Aorta (tissue), 5 donors: ENCODE measurements at places on chromosomes 3 and 15. TPM values are rescaled to one million over a fixed set of nuclear protein-coding genes. Genes with fewer than 3 reads are reported as not detected.
A peak's percentile ranks its signal among the peaks of the same experiment; 100 is the strongest.

GRCh38 chr3:127042634-127043033 lies 59.7 kb downstream of the PLXNA1 start:
- DNase-seq: peak; percentile 40
- H3K27ac ChIP-seq: no peak overlapping the region
- no peaks in the 10 kb centered on the region for H3K36me3 ChIP-seq

GRCh38 chr15:95327661-95328060 lies 1002.8 kb upstream of the NR2F2 start:
- no peak for DNase-seq
- no peaks in the 10 kb centered on the region for H3K36me3 ChIP-seq
- no peak overlapping the region for H3K4me3 ChIP-seq
- no peak overlapping the region for H3K27ac ChIP-seq
- peaks cover 3% of the 10 kb centered on the region for H3K4me1 ChIP-seq

DNA sequence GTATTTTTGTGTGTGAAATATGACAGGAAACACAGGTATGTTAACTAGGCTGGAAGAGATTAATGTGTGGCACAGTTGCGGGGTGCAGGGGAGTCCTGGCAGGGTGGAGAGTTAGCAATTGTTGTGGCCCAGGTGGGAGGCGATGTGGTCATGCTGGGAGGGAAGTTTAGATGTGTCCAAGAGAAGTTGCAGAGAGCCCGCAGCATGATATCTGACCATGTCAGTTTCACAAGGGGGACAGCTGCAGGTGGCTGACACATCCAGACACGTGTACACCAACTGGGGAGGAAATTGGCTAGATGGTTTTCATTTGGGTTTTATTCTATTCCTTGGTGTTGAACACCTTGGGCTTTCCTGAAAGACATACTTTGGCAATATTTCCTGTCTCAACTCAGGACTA lies 172.8 kb upstream of the RGMA start:
- DNase-seq: no peak
- no peak overlapping the region for H3K27ac ChIP-seq
- no peaks in the 10 kb centered on the region for H3K4me1 ChIP-seq
- no peak overlapping the region for H3K4me3 ChIP-seq
- no peaks in the 10 kb centered on the region for H3K27me3 ChIP-seq

GRCh38 chr3:14265246-14265962 lies 86.8 kb downstream of the LSM3 start:
- H3K36me3 ChIP-seq: no peaks in the 10 kb centered on the region
- H3K27me3 ChIP-seq: no peaks in the 10 kb centered on the region
- no peak overlapping the region for H3K27ac ChIP-seq
- H3K4me3 ChIP-seq: no peak overlapping the region
- no peaks in the 10 kb centered on the region for H3K4me1 ChIP-seq
- DNase-seq: peak; percentile 59

- no peaks in the 10 kb centered on the region for H3K4me1 ChIP-seq
- peak; percentile 77 for DNase-seq
- H3K36me3 ChIP-seq: no peaks in the 10 kb centered on the region
- no peak within 1 kb of the TSS for H3K27ac ChIP-seq
These were observed at the start of gene DAPK2 for GRCh38 chr15:64046421-64047153. Gene DAPK2, minus strand, starts transcription at chr15:64046485. Its CDS starts 6,224 bp downstream, at chr15:64040261.

DNA sequence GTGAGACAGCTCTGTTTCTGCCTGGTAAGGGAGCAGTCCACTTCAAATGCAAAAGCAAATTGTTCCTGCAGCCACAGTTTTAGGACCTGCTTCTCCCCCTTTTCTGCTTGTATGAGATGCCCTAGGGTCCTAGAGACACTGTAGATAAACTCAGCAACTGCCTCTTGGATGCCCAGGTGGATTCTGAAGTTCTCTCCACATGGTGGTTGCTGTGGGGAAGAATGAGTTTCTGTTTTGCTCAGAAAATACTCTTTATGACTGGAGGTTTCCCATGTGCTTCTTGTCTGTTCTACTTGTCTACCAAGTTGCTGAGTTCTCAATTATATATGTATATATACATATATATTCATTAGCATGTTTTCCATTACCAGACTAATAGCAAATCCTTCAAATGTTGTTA lies 5.6 kb upstream of the ZNF80 start:
- no peak for DNase-seq
- H3K27ac ChIP-seq: no peak overlapping the region
- H3K4me3 ChIP-seq: no peak overlapping the region

CP gene
- total RNA-seq: 36.2 TPM

NOX5 gene
- total RNA-seq: 0.19 TPM

PROS1 gene
- total RNA-seq: 132 TPM

WNT7A gene
- not detected for total RNA-seq

CCR8 gene
- total RNA-seq: not detected

SCAMP5 gene
- 3.7 TPM for total RNA-seq

HACD3 gene
- 34.2 TPM for total RNA-seq

FSD2 gene
- not detected for total RNA-seq
